Stimulated activated CD8-positive, alpha-beta memory T cell treated with anti-CD3 and anti-CD28 coated beads, Interleukin-4, amount 100 ng/mL, for 1 hour (primary cell): ENCODE measurements at places on chromosomes 3 and 15.

- DNase-seq, result no peak
Observed at GRCh38 chr15:70091726-70092463, 5.8 kb downstream of the TLE3 start.

GRCh38 chr15:79283252-79284048 is 928 bp downstream of the ANKRD34C start:
- no peak for DNase-seq

DNA sequence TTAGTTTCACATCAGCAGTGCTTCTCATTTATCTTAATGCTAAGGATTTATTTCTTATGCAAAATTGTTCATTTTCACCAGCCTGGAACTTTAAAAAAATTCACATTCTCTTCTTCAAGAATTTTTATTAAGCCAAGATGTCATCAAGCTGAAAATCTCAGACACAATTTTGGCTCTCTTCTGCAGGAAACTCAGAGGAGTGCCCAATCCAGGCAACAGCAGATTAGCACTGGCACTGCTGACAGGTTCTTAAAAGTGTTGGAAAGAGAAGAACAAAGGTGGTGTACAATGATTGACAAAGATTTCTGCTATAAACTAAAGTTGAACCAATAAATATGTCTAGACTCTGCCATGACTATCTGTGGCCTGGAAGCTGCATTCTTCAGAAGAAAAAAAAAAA is 479.5 kb downstream of the FHIT start:
- DNase-seq, result no peak

GRCh38 chr3:97353176-97353575 is 411.4 kb upstream of the ARL6 start:
- DNase-seq, result no peak

GRCh38 chr3:69511361-69511760 is 125.5 kb upstream of the FRMD4B start:
- DNase-seq, result no peak

DNA sequence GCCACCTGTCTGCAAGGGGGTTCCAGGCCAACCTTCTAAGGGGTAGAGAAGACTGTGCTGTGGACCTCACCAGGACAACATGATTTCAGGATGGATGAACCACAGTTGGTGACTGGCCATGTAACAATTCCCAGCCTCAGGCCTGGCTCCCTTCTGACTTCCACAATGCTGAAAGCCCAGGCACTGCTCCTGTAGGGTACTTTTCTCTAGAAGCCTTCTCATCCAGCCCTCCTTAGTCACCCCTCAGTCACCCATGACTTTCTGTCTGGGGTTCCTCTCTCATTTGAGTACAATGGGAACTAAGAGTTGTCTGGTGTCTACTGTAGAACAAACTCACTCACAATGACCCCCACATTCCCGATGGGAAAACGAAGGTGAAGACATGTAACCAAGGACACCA is 8.6 kb downstream of the ALS2CL start:
- no peak for DNase-seq

DNA sequence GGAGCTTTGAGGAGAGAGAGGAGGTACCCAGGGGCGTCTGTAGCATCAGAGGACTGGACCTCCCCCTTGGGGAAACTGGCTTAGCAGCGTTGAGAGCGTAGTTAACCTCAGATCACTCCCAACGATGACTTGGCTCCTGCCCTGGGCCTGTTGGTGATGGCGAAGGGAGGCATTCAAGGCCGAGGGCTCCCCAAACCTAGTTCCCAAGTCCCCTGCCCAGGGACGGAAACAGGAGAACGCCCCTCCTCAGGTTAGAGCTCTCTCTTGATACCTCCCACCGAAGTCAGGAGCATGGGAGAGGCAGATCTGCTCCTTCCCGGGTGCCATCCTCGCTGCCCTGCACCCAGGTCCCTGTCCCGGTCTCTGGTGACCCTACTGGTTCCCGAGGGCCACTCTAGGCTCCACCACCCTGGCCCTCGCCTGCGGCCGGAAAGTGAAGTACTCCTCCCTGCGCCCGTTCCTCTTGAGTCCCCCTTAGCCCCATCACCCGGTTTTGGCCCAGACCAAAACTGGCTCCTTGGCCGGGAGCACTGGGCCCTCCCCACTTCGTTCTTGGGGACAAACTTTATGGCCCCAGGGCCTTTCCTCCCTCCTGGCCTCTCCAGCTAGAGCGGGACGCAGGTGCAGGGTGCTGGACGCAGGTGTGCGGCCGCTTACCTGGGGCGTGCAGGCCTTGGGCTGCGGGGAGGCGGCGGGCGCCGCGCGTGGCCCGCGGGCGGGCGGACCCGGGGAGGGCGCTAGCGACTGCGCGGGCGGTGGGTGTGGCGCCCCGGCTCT is 2.6 kb upstream of the SKOR1 start:
- DNase-seq, result no peak

- DNase-seq, result no peak
Observed at GRCh38 chr3:58564456-58565160, 12.6 kb downstream of the FAM107A start.
